Peyer's patch (tissue), 4 donors: ENCODE measurements at places on chromosomes 6 and 20. TPM values are rescaled to one million over a fixed set of nuclear protein-coding genes. Genes with fewer than 3 reads are reported as not detected.

DNA sequence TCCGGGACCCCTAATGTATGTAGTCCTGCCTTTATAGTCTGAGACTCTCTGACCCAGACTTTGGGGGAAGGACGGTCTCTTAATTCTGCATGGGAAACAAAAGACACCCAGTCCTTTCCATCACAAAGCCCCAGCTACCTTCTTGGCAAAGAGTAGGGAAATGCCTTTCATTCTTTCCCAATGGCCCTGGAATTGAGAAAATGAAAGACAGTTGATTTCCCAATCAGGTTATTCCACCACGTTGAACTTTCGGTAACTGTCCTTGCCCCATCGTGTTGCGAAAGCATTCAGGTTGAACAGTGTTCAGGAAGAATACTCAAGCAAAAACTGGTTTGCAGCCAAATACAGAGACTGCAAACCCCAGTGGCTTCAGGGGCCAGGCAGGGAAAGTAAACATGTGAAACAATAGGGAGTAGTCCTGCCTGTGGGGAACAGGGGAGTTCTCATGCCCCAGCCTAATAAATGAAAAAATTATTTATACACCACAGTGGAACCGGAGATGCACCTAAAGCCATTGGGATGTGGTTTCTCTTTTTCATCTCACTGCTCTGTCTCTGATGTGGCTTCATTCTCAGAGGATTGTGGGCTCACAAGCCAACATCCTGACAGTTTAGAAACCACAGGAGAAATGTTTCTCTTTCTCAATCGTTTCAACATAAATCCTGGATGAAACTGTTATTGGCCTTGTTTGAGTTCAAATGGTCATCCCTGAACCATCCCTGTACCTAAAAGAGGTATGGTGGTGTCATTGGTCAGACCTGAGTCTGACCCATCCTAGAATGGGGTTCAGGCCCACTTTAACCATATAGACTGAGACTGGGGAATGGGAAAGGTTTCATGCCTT is 44.2 kb upstream of the SLC9A8 start:
- no peak for DNase-seq
- no peaks in the 10 kb centered on the region for H3K36me3 ChIP-seq
- peak overlapping the region; percentile 51 for H3K27ac ChIP-seq
- H3K27me3 ChIP-seq: no peaks in the 10 kb centered on the region
- H3K4me1 ChIP-seq: peaks cover 24% of the 10 kb centered on the region
- H3K4me3 ChIP-seq: no peak overlapping the region

DNA sequence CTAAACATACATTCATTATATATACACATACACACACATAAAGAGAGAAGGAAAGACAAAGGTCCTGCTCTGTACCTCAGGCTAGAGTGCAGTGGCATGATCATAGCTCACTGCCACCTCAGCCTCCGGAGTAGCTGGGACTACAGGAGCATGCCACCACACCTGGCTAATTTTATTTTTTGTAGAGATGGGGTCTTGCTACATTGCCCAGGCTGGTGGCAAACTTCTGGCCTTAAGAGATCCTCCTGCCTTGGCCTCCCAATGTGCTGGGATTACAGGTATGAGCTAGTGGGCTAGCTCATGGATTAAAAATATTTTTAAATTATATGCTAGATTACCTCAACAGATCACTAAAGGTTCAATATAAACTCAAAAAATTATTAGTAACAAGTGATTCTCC is 30.3 kb downstream of the NUDT3 start:
- peaks cover 6% of the 10 kb centered on the region for H3K4me1 ChIP-seq
- no peak overlapping the region for H3K4me3 ChIP-seq
- no peak overlapping the region for H3K27ac ChIP-seq
- H3K27me3 ChIP-seq: no peaks in the 10 kb centered on the region
- H3K36me3 ChIP-seq: no peaks in the 10 kb centered on the region

GRCh38 chr6:37850728-37851285 is 31.3 kb downstream of the ZFAND3 start:
- DNase-seq: no peak
- H3K27me3 ChIP-seq: no peaks in the 10 kb centered on the region
- H3K27ac ChIP-seq: no peak overlapping the region
- no peaks in the 10 kb centered on the region for H3K36me3 ChIP-seq
- H3K4me3 ChIP-seq: no peak overlapping the region

DNA sequence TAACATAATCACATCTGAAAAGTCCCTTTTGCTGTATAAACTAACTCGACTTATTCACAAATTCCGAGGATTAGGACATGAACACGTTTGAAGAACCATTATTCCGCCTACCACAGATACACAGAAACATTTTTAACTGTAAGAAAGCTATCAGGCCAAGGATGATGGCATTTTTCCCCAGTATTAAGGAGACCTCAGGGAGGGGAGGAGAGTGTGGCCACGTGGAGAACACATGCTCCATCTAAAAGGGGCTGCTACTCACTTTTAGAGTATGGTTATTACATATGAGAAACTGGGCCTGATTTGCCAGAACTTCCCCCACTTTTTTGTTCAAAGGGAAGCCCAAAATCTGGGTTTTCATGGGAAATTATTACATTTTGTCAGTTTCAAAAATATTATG is 153.4 kb downstream of the EYA2 start:
- no peak for DNase-seq
- no peaks in the 10 kb centered on the region for H3K4me1 ChIP-seq
- H3K36me3 ChIP-seq: no peaks in the 10 kb centered on the region
- no peaks in the 10 kb centered on the region for H3K27me3 ChIP-seq

DNA sequence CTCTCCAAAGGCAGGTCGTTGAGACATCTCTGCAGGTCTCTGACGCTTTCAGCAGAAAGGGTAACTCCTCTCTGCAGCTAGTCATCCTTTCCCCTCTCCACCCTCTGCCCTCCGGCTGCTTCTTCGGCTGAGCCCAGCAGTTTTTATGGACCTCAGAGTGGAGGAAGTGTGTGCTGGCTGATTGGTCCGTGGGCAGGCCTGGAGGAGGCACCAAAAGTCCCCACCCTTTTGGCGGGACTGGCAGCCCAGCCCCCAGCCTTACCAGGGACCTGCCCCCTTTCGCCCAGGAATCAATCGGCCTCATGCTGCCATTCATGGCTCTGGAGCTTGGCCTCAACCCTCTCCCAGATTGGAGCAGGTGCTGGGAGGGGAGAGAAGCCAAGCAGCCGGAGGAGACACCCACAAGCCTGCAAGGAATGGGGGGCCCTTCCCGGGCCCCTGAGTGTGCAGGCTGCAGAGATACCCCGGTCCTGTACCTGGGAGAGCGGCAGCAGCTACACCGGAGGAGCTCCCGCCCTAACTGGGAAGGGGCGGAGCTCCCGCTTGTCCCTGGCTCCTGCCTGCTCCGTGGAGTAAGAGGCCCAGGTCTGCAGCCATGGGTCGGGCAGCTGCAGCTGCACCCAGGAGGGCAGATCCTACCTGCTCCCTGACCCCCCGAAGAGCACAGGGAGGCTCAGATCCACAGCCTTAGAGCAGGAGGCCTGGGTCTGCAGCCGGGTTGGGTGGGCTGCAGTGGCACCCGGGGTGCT is 170.3 kb upstream of the SOX4 start:
- H3K4me3 ChIP-seq: no peak overlapping the region
- no peaks in the 10 kb centered on the region for H3K4me1 ChIP-seq
- H3K36me3 ChIP-seq: no peaks in the 10 kb centered on the region
- H3K27ac ChIP-seq: no peak overlapping the region
- no peaks in the 10 kb centered on the region for H3K27me3 ChIP-seq

DNA sequence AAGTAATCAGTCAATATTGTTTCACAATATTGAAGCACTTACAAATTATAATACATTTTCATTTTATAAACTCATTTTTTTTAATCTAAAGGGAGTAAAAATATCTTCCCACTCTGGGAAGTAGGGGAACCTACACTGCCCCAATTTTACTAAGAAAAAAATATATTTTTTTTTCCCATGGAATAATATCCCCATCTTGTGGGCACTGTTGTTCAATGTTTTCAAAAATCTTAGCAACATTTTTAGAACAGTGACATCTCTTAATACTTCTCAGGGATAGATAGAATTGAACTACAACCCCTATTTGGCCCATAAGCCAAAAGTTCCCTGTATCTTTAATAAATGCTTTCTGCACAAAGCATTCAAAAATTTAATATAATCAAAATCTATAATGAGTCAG is 42.9 kb downstream of the ARHGAP18 start:
- H3K27me3 ChIP-seq: no peaks in the 10 kb centered on the region
- DNase-seq: no peak
- no peak overlapping the region for H3K4me3 ChIP-seq
- no peak overlapping the region for H3K27ac ChIP-seq

- DNase-seq: no peak
- H3K36me3 ChIP-seq: no peaks in the 10 kb centered on the region
Observed at GRCh38 chr6:76004202-76004601, 68.3 kb downstream of the IMPG1 start.

DNA sequence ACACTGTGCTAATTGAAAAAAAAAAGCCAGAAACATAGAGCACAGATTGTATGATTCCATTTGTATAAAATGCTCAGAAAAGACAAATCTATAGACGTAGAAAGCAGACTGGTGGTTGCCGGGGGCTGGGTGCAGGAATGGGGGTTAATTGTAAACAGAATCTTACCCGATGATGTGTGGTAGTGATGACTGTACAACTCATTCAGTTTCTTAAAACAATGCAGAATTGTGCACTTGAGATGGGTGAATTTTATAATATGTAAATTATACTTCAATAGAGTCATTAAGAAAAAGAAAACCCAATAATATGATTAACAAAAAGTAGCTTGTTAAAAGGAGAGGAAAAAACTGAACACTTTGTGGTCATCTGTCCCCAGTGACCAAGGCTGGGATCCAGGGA is 3.7 kb upstream of the MYLK4 start:
- H3K36me3 ChIP-seq: no peaks in the 10 kb centered on the region
- no peak for DNase-seq
- H3K4me1 ChIP-seq: no peaks in the 10 kb centered on the region

GRCh38 chr20:41178904-41179432 is 41.6 kb downstream of the PLCG1 start:
- H3K27ac ChIP-seq: no peak overlapping the region
- H3K4me1 ChIP-seq: no peaks in the 10 kb centered on the region
- peak; percentile 43 for DNase-seq
- no peaks in the 10 kb centered on the region for H3K27me3 ChIP-seq

DNA sequence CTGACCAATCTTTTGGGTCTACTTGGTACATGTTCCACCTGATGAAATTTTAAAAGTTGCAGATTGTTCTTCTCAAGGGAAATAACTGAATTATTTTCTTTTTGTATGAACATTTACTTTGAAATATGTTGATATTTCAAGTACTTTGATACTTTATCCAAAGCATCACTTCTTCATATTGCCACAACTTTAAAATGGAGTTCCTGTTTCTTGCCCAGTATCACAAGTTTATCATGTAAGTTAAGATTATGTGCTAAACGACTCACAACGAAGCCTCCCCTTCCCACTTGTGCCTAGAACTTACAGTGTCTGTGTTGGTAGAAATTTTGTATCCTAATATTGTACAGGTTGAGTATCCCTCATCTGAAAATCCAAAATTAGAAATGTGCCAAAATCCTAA is 108.4 kb downstream of the ARID1B start:
- H3K36me3 ChIP-seq: no peaks in the 10 kb centered on the region
- no peak overlapping the region for H3K27ac ChIP-seq
- H3K4me3 ChIP-seq: no peak overlapping the region
- peaks cover 24% of the 10 kb centered on the region for H3K4me1 ChIP-seq

DNA sequence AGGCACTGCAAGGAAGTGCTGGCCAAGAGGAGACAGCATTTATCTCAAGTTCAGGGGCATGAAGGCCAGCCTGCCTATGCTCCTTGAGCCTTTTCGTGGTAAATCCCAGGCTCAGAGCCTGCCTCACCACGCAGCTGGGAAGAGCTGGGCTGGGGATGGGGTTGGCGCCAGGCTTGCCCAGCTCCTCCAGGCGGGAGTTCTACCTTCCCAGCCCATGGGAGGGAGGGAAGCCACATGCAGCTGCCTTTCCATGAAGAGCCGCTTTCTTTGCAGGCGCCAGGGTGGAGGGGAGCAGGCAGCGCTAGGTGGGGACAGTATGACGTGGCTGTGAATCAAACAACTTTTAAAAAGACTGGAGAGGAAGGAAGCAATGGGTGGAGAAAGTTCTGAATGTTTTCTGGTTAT is 19.5 kb upstream of the SIRT5 start:
- H3K4me1 ChIP-seq: no peaks in the 10 kb centered on the region
- no peak for DNase-seq
- H3K27ac ChIP-seq: peak overlapping the region; percentile 15
- no peaks in the 10 kb centered on the region for H3K36me3 ChIP-seq

- H3K27me3 ChIP-seq: no peaks in the 10 kb centered on the region
- no peaks in the 10 kb centered on the region for H3K4me1 ChIP-seq
- no peak overlapping the region for H3K4me3 ChIP-seq
- no peak for DNase-seq
- H3K27ac ChIP-seq: no peak overlapping the region
- H3K36me3 ChIP-seq: no peaks in the 10 kb centered on the region
Observed at GRCh38 chr6:63814459-63814858, 178.9 kb downstream of the PHF3 start.

GRCh38 chr20:1130058-1130694 is 11.8 kb downstream of the PSMF1 start:
- H3K4me3 ChIP-seq: no peak overlapping the region
- DNase-seq: no peak
- H3K4me1 ChIP-seq: no peaks in the 10 kb centered on the region
- no peaks in the 10 kb centered on the region for H3K27me3 ChIP-seq
- H3K27ac ChIP-seq: no peak overlapping the region

DNA sequence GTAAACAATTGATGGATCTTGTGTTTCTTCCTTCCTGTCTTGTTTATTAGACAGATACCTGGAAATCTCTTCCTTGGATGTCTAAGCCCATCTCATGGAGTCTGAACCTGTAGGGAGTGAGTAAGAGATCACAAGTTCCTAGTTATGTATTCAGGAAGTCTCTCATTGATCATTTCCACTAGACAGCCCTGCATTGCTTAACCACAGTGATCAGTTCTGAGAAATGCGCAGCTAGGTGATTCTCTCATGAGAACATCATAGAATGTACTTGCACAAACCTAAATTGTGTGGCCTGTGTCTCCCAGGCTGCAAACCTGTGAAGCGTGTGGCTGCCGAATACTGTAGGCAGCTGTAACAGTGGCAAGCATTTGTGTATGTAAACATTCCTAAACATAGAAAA is 39.1 kb downstream of the FAM120B start:
- no peak for DNase-seq
- H3K36me3 ChIP-seq: peaks cover 3% of the 10 kb centered on the region
- no peaks in the 10 kb centered on the region for H3K27me3 ChIP-seq
- H3K27ac ChIP-seq: no peak overlapping the region

DNA sequence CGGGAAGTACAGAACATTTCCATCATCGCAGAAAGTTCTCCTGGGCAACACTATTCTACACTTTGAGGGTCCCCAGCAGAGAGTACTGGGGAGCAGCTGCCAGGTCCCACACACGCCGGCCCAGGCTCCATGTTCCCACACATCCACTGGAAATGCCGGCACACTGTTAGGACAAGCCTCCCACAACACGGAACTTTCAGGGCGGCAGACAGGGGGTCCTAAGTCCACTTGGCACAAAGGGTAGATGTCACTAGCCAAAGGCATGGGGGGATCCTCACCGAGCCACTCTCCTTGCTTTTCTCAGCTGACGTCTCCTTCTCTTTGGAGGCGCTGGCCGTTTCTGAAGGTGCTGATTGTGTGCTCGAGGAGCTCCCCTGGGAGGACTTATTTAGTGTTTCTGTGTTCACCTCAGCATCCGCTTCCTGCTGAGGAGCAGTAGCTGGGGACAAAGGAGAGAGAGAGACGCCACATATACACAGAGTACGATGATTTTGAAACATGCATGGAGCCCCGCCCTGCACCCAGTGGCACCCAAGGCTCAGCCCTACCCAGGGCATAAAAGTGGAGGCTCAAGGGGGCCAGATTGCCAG is 135.4 kb downstream of the ZMYND8 start:
- no peak for DNase-seq
- no peak overlapping the region for H3K27ac ChIP-seq
- H3K4me3 ChIP-seq: no peak overlapping the region

Gene TINAG
- 95.8 TPM for total RNA-seq

Gene SLC2A10
- total RNA-seq: 19.0 TPM

Gene GPSM3
- 9.3 TPM for total RNA-seq

Gene CDS2
- total RNA-seq: 24.6 TPM

Gene SRSF6
- 111 TPM for total RNA-seq

Gene TAF4
- total RNA-seq: 93.5 TPM

Gene HLA-DQA2
- total RNA-seq: not detected

Gene PNLDC1
- not detected for total RNA-seq
